ENCODE measurements at places on chromosomes 4 and X.

- no peak for DNase-seq
Observed at GRCh38 chr4:112201915-112202505, 29.6 kb upstream of the AP1AR start.

DNA sequence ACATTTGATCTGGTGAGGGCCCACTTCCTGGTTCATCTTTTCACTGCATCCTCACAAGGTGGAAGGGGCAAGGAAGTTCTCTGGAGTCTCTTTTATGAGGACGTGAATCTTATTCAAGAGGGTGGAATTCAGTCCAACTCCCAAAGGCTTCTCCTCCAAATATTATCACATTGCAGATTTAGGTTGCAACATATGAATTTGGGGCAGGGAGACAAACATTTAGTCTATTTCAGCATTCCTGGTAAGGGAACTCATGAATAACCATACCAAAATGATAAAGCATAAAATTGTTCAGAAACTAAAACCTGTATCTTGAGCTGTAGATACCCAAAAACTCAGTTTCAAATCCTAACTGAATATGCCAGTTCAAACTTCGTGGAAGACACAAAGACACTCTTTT lies 246.8 kb downstream of the QDPR start:
- DNase-seq, result no peak

GRCh38 chr4:22391551-22391950 lies 124.3 kb downstream of the ADGRA3 start:
- no peak for DNase-seq

DNA sequence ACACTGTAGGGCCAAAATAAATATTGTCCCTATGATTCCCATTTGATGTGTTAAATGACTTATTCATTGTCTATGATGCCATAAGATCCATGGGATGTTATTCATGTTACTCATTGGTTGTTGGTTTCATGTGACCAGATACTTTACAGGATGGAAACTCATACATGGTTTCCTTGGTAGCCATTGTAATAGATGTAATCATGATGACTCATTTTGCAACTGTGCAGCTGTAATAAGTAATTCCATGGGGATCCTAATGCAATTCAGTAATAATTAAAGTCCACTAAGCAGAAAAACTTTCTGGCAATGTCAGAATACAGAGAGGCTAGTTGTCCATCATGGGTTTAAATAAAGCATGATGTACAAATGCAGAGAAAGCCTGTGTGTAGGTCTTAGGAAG lies 389.7 kb upstream of the NR3C2 start:
- peak; percentile 16 for DNase-seq

GRCh38 chr4:156805696-156806095 lies 165.9 kb downstream of the PDGFC start:
- DNase-seq, result no peak

DNA sequence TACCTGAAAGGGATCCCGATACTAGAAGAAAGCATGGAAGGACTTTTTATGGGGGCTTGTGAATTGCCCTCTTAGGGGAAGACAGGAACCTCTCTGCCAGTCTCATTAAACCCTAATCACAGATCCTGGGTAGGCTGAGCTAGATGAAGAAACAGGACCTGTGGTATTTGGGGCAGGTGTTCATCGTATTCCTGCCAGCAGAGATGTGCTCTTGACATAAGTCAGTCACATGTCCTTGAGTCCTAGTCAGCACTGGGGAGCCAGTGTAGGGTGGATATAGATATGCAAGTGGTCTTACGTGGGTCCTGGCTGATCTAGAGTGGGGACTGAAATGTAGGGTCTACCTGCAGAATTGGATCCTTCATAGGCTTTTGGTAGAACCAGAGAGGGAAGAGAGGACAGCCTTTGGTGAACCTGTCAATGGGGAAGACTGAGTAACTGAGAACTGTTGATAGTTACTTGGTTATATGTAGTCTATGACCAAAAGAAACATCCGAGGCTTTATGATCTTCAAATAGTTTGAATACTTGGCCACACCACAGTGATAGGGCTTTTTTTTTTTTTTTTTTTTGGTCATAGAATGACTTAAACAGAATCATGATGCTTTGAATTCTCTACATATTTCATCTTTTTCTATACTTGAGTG lies 63.5 kb upstream of the WDR1 start:
- no peak for DNase-seq

- DNase-seq, result peak; percentile 75
Observed at GRCh38 chr4:30380404-30380998, 339.7 kb upstream of the PCDH7 start.

DNA sequence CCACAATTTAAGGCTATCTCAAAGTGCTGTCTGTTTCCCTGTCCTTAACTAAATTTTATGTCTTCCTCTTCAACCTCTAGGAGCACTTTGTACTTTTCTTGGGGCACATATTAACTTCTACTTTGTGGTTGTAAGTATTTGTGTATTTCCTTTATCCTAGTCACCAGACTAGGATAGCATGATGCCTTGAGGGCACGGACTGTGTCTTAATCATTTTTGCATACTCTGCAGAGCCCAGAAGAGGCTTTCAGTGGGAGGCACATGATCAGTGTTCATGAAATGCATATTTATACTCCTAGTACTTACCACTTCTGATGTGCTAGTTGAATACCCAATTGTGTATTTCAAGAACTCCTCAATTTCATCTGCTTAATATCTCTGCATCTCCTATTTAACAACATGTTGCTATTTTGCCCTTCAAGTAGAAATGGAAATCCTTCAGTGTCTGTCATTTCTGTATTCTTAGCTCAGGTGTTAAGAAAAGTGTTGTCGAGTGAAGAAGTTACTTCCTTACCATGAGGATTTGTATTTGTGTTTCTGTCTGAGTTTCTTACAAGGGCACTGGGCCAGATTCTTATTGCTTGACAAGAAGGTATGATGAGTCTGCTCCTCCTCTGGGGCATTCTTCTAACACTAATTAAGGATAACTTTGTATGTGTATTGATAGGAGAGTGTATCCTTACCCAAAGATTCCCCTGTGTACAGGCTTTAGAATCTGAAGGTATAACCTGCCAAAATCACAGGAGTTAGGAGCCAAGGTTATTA lies 28.3 kb upstream of the PGRMC2 start:
- DNase-seq, result no peak

DNA sequence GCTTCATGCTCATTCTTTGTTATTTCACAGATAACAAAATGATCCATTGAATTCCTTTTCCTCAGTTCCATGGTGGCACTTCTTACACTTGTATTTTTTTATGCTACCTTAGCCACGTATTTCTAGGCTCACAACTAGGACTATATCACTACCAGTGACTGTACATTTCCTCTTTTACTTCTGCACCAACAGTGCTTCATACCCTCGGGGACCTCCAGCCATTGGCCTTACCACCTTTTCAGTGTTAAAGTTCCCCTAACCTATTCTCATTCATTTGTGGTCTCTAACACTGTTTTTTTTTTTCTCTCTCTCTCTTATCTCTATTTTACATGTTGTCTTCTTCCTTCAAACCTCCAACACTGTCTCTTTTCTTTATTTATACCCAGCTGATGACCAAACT lies 315.9 kb downstream of the ANK2 start:
- DNase-seq, result no peak

GRCh38 chrX:123405231-123405630 lies 221.2 kb downstream of the GRIA3 start:
- DNase-seq, result no peak

GRCh38 chr4:174873931-174874330 lies 44.2 kb upstream of the ADAM29 start:
- DNase-seq, result peak; percentile 47

DNA sequence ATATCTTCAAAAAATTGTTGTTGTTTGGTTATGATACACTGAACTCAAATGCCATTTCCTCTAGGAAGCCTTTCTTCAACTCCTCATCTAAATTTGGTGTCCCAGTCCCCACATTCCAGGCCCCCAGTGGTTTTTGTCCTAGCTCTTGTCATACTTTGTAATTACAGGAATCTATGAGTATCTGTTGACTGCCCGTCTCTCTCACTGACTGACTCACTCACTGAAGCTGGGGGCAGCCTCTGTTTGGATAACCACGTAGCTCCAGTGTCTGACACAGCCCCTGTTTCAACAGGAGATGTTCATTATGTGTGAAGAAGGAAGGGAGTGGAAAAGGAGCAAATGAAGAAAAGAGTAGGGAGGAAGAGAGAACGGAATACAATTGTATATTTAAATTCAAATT lies 284.1 kb upstream of the TENM3 start:
- peak; percentile 43 for DNase-seq

DNA sequence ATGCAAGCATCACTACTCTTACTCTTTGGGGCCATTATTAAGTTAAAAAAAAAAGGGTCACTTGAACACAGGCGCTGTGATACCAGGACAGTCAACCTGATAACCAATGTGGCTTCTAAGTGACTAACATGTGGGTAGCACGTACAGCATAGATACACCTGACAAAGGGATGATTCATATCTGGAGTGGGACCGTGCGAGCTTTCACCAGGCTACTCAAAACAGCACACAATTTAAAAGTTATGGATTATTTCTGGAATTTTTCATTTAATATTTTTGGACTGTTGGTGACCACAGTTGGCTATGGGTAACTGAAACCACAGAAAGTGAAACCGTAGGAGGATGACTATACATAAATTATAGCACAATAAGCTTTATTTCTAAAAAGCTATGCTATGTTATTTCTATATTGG lies 113.8 kb upstream of the STIM2 start:
- DNase-seq, result no peak

GRCh38 chr4:3487861-3488260 lies 24.8 kb downstream of the DOK7 start:
- DNase-seq, result no peak

- no peak for DNase-seq
Observed at GRCh38 chr4:110033355-110034025, 120.8 kb downstream of the EGF start.

GRCh38 chr4:80365928-80366327 lies 30.4 kb downstream of the CFAP299 start:
- DNase-seq, result peak; percentile 38

DNA sequence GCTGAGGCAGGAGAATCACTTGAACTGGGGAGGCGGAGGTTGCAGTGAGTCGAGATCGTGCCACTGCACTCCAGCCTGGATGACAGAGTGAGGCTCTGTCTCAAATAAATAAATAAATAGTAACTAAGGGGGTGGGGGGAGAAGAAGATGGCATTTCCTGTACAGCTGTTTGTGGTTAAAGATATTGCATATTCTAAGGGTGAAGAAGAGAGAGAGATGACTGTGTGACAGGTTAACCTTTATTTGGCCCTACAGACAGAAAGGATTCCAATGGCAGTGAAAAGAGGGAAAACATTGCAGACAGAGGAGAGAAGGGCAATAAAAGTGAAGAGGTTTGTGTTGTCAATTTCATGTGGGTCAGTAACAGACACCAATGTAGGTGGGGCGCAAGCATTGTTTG lies 9.4 kb downstream of the TASL start:
- no peak for DNase-seq

DNA sequence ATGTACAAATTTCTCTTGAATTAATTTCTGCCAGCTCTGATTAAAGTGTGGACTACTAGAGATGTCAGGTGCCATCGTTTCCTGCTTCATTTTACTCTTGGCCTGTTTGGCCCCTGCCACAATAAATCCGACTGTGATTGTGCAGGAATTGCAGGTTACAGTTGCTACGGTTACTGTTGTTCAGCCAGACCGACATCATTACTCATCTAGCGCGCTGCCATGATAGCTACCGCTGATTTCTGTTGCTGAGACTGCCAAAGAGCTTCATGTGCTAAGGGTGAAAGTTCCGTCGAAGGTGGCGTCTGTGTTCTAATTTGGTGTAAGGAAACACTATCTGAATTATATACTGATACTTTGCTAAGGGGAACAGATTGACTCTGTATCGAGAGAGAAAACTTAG lies 22.1 kb downstream of the SLIT2 start:
- DNase-seq, result no peak

DNA sequence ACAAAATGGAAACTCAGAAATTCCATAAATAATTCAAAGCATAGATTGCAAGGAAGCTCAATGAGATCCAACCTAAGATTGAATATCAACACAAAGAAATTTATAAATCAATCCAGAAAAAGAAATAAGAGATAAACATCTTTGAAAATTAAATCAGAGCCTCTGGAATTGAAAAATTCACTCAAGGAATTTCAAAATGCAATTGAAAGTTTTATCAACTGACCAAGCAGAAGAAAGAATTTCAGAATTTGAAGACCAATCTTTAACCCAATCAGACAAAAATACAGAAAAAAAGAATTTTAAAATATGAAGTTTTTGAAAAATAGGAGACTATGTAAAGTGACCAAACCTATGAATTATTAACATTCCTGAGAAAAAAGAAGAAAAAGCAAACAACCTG lies 134.1 kb downstream of the GASK1B start:
- no peak for DNase-seq

GRCh38 chr4:47876784-47877546 lies 37.4 kb downstream of the NFXL1 start:
- DNase-seq, result no peak

DNA sequence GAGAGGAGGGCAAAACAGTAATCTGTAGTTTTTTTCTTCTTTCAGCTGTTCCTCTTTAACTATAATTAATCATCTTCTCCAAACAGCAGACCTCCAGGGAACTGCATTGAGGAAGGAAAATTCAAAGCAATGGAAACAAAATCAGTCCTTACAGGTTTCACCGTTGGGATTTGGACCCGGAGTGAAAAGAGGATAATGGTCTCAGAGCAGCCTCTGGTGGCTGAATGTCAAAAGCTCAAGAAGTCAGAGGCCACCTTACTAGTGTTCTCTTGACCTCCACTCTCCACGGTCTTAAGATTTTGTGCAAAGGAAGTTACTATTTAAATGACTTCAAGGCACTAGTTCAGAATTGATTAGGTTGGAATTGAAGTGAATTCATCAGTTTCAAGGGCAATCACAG lies 16.0 kb upstream of the MID1 start:
- peak; percentile 66 for DNase-seq

DNA sequence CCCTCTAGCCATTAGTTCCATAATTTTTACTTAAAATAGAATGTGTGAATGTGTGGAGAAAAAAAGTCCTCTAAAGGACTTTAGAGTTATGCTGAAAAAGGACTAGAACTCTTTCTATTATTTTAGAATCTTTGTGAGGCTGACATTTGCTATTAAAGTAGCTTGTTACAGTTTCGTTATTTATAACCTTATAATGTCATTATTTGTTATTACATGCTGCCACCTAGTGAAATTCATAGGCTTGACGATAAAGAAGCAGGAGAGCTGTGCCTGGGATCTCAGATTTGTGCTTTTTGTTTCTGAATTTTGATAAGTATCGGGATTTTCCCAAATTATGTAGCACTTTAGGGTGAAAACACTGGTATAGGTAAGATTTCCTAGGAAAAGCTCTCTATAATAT lies 38.5 kb upstream of the TAPT1 start:
- peak; percentile 52 for DNase-seq

GRCh38 chrX:51641421-51642021 lies 22.8 kb upstream of the CENPVL3 start:
- peak; percentile 31 for DNase-seq
